ENCODE measurements at places on chromosomes 12 and 14.

- no peak for DNase-seq
These were observed 7.2 kb downstream of the NAV3 start for GRCh38 chr12:77837876-77838291.

- no peak for DNase-seq
These were observed 283.0 kb upstream of the RTL1 start for GRCh38 chr14:101186544-101186943.

DNA sequence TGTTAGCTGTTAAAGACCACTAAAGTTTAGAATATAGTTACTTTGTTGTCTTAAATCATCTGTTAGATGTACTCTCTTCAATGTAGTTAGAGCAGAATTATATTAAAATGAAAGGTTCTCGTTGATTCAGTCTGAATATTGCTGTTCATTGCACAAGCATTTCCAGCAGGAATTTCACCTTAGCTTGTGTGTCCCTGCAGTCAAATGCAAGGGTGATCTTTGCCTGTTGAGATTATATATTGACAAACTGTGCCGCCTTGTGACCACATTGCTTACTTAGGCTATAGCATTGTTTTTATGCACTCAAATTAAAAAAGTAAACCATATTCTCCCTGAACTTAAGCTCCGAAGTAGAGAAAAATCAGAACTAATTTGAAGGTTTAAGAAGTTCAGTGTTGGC, 39.5 kb downstream of the ATP2A2 start:
- DNase-seq: no peak

- no peak for DNase-seq
These were observed 70.4 kb upstream of the USP44 start for GRCh38 chr12:95621725-95622124.

GRCh38 chr12:131097202-131098177, 143.8 kb downstream of the ADGRD1 start:
- no peak for DNase-seq

DNA sequence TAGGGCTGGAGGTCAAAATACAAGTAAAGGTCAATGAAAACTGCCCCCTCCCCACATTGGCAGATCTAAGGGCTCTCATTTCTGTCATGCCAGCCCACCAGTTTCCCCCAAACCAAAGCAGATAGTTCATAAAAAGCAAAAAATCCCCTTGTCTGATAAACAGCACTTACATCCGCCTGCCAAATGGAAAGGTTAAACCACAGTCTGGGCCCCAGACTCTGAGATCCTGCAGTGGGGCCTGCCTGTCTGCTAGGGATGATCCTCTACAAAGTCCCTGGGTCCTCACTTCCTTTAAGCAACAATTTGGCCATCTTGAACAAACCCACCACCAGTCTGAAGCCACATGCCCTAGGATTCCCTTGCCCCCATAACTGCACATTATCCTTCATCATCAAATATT, 9.7 kb upstream of the RPS26 start:
- no peak for DNase-seq

- no peak for DNase-seq
These were observed 192.9 kb upstream of the OR4E1 start for GRCh38 chr14:21866479-21866878.

GRCh38 chr12:112905451-112906089, 1.2 kb upstream of the OAS1 start:
- no peak for DNase-seq

DNA sequence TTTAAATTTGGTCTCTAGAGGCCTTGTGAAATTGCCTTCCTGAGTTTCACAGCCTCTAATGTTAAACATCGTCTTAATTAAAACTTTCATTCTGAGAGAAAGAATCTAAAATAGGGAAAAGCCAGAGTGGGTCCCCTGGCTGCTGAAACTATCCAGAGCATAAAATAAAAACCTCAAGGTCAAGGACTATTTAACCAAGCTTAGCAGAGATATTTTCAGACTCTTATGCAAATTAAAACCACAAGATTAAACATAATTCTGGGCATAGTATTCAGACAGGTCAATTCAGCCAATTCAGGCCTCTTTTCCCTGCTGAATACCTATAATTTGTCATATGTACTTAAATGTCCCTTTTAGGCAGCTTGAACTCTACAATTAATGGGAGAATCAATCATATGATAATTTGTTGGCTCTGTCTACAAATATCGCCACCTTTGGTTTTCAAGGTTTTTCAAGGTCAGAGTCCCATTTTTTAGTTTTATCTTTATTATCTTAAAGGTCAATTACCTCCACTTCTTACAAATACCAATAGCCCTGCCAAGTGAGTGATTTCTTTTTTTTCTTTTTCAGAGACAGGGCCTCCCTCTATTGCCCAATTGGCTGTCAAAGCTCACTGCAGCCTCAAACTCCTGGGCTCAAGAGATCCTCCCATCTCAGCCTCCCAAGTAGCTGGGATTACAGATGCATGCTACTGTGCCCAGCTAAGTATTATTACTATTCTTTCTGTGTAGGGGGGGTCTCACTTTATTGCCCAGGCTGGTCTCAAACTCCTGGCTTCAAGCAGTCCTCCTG, 257.1 kb downstream of the PHLDA1 start:
- no peak for DNase-seq

DNA sequence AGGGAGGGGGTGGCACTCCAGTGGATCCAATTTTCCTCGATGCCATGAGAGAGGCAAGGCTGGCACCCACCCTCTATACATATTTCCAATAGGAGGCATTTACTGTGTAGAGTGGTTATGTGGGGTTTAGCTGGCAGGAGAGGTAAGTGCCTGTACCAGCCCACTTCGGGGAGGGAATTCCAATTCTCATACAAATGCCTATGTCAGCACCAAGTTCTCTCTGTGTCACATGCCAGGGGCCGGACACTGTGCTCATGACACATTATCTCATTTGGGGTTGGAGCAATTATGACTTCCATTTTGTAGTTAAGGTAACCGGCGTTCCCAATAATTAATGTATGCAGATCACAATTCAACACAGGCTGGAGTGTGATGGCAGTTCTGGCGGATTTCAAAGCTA, 284.3 kb downstream of the KSR2 start:
- no peak for DNase-seq

GRCh38 chr12:13141686-13142085, 38.2 kb upstream of the GSG1 start:
- no peak for DNase-seq

GRCh38 chr14:76126076-76126475, 25.6 kb upstream of the GPATCH2L start:
- no peak for DNase-seq

DNA sequence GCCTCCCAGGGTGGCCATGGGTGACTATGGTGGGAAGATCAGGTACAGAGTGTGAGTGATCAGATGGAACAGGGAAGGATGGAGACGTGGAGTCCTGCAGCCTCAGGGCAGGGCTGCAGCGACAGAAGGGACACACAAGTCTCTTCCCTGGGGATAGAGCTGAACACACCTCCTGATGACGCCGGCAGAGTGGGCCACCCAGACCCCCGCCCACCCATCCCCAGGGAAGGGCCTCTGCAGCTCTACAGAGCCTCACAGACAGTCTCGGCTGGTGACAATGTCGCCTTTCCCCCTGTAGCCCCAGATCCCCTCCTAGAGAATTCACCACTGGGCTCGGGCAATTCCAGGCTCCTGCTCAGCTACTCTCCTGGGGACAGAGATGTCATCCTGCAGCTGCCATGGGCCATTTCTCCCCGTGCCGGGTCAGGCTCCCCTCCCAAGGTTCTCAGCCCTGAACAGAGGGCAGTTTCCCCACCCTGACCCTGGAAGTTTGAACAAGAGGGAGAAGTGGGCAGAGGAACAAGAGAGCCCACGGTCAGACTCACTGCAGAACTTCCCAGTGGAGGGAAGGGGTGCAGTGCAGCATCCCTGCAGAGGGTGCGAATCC, 115.7 kb downstream of the NCOR2 start:
- no peak for DNase-seq

DNA sequence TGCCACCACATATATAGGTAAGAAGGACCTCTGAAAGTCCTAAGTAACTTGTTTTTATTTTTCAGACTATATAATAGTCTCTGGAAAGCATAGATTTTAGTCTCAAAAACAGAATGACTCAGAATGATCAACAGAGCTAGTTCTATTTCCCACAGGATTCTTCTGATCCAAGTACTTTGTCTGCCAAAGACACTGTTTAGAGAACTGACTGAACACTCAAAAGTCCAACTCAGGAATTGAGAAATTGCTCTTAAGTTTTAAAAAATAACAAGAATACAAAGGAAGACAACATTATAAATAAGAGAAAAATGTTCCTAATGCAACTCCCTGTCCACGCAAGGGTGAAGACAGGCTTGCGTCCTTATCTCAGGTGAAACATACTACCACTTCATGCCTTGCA, 29.0 kb downstream of the LGMN start:
- no peak for DNase-seq

GRCh38 chr14:77964586-77964985, 164.7 kb downstream of the ADCK1 start:
- no peak for DNase-seq

GRCh38 chr12:106888348-106888970, 67.2 kb upstream of the TMEM263 start:
- no peak for DNase-seq

DNA sequence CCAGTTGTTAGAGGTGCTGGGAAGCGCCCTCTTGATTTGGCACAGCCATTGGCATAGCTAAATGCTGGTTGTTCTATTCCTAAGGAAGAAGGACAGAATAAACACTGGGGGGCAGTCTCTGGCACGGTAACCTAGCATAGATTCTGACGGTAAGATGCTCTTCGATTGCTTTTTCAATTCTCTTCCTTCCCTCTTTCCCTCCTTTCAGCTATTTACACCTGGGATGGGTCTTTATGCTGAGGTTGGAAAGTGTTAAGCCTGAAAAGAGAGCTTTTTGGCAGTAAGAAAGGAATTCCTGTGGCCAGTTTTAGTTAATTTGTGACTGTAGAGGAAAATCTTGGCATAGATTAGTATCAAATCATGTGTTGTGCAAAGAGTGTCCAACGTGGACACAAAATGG, 162.8 kb downstream of the SNAPC1 start:
- DNase-seq: no peak

DNA sequence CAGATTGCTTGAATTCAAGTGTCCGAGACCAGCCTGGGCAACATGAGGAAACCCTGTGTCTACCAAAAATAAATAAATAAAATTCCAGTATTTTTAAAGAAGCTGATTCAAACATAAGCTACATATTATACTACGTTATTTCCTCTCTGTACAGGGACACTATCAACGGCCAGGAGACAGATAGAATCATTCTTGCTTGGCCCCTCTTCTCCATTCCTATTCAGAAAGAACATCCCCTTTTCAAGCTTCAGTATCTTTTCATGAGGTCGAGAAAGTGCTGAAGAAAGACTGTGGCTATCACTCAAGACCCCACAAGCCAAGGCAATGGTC, 314 bp upstream of the DHRS7 start:
- DNase-seq: no peak

DNA sequence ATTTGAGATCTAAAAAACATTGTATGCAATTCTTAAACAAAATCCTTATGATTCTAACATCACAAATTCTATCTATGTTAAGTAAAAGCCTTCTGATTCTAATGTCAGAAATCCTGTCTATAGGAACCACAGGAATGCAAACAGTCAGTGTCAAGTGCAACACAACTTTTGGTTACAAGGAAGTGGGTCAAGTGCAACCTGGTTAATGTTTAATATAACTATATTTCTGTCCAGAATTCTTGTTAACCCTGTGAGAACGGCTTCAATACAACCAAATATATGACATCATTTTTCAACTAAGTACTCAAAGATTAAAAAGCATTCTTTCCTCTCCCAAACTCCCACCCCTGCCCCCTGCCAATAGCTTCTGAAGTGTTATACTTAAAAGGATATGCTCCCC, 107.9 kb upstream of the PLEKHA5 start:
- DNase-seq: no peak

GRCh38 chr12:89213139-89213538, 139.2 kb downstream of the DUSP6 start:
- no peak for DNase-seq

- DNase-seq: no peak
These were observed 2.6 kb downstream of the CD69 start for GRCh38 chr12:9758119-9758518.

DNA sequence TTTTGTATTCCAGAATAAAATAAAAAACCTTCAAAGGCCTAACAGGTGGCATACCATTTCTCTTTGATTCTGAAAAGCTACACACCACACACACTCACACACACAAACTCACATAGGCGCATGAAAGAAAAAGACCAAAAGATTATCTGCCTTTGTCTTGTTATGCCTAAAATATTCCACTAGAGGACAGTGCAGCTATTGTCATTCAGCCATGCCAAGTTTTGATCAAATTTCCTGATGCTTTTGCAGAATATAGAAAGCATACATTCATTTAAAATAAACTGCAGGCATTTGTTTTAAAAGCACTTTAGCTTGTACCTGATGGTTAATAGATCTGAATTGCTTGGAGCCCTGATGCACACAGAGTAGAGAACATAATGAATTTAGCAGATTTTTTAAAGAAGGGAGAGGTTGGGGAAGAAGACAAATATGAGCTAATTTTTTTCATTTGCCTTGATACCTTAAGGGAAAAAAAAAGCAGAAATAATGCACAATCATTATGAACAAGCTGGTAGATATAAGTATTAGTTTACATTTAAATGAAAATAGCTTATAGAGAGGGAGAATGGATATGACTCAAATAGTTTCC, 1766.9 kb upstream of the SEL1L start:
- peak; percentile 30 for DNase-seq

GRCh38 chr14:68824517-68825347, 31.9 kb upstream of the ZFP36L1 start:
- DNase-seq: no peak

GRCh38 chr12:753611-754472, 1.5 kb downstream of the WNK1 start:
- DNase-seq: no peak

GRCh38 chr14:55117803-55118441, 11.1 kb upstream of the LGALS3 start:
- no peak for DNase-seq

DNA sequence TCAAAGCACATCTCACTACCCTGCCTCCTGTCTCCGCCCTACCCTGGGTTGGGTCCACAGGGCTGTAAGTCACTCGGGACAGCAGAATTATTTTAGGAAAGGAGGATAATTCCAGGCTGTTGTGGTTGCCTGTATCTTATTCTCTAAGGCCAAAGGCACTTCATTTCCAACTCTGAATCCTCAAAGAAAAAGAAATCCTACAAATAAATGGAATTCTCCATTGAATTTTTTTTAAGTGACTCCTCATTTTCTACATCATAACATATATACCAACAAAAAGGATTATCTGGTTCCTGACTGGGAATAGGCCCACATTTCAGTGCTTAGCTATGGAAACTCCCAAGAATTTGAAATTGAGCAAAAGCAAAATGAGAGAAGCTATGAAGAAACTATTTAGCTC, 186.4 kb downstream of the ITPR2 start:
- DNase-seq: no peak

DNA sequence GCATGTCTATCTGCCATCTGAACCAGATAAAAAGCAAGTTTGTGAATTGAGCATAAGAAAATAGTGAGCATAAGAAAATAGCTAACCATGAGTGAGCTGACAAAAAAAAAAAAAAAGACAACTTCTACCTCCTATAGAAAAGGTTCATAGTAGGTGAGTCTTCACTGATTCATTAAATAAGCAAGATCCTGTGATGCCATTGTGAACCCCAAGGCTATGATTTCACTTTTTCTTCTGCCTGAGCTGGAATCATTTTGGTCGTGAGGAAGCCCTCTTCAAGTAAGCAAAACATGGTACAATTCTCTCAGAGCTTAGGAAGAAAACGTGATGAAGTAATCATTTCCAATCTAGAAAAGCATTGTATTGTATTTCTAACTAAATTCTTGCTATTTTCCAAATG, 1.2 kb downstream of the PIK3C2G start:
- DNase-seq: no peak

Measured in non-pigmented ciliary epithelial cell (primary cell).